Stimulated activated CD8-positive, alpha-beta memory T cell treated with anti-CD3 and anti-CD28 coated beads, Interleukin-4, amount 100 ng/mL, for 4 hours (primary cell): ENCODE measurements at places on chromosomes 13 and 19.

- no peak for DNase-seq
These were observed 51.3 kb downstream of the TBC1D4 start for GRCh38 chr13:75430436-75431209.

GRCh38 chr19:36245210-36246005 lies 30.5 kb downstream of the ZNF146 start:
- no peak for DNase-seq

DNA sequence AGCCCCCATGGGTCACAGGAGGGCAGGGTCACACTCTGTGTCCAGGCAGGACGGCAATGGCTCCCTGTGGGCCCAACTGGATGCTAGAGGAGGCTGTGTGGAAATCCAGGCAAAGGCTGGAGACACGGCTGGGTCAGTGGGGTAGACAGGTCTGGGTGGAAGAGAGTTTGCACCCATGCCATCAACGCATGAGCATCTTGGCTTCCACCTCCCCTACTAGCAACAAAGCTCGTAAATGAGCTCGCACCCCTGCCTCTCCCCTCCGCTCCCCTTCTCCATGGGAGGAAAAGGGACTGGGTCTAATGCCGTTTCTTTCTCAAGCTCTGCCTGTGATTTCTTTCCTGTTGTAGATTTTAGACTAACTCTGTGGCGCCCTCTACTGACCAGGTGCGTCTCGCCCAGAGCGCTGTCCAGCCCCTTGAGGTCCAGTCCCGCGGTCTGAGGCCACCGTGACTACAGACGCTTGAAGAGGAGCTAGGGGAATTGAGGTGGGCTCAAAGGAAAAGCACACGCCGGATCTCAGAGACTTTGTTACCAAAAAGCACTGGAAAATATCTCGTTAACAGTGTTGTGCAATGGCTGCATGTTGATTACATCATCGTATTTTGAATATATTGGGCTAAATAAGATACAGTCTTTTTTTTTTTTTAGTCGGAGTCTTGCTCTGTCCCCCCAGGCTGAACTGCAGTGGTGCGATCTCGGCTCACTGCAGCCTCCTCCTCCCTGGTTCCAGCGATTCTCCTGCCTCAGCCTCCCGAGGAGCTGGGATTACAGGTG lies 50.7 kb upstream of the USP29 start:
- DNase-seq, result no peak

DNA sequence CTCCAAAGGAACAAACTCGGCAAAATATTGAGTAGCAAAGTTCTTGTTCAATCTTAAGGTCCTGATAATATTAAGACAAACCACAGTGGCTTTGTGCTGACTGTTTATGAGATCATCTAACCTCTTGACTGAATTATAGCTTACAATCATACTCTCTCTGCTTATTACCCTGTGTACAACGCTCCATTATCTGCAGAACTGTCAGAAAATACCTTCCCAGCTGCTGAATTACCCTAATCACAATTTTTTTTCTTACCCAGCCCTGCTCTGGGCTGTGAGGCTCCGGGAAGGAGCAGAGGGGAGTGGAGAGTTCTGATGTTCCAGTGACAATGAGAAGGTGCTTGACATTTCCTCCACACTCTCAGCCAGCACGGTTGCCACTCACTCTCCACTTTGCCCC lies 64.8 kb downstream of the DCT start:
- DNase-seq, result no peak

GRCh38 chr13:50529154-50529882 lies 314.2 kb downstream of the DLEU7 start:
- DNase-seq, result no peak

- DNase-seq, result no peak
These were observed 632 bp upstream of the MTIF3 start for GRCh38 chr13:27450921-27451471.

DNA sequence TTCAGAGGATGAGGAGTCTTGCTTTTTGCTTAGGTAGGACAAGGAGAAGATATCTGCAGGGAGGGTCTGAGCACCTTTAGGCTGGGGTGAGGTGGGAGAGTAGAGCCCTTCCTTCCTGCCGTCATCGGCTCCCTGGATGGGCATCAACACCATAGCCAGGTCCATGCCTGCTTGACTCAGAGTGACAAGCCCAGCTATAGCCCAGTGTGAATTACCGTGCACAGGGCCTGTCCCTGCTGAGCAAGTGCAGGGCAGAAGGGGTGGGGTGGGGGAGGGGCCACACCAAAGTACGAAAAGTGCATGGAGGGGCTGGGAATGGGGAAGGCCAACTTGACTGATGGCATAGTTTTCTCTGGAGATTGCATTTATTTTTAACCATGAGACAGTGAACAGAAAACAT lies 30.3 kb upstream of the RNF113B start:
- DNase-seq, result no peak

DNA sequence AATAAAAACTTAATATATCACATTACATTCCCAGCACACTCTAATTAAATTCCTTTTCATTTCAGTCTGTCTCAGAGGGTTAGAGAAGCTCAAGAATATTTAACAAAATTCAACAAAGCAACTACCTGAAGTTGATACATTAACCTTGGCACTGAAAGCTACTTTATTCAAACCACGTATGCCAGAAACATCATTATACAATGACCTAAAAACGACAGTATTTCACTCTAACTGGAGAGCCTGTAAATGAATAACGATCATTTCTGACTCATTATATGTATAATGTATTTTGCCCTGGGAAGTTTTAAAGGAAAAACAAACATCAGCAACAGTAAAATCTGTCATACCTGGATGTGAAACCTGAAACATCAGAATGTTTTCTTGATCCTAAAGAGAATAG lies 270.1 kb downstream of the SLITRK5 start:
- DNase-seq, result no peak

DNA sequence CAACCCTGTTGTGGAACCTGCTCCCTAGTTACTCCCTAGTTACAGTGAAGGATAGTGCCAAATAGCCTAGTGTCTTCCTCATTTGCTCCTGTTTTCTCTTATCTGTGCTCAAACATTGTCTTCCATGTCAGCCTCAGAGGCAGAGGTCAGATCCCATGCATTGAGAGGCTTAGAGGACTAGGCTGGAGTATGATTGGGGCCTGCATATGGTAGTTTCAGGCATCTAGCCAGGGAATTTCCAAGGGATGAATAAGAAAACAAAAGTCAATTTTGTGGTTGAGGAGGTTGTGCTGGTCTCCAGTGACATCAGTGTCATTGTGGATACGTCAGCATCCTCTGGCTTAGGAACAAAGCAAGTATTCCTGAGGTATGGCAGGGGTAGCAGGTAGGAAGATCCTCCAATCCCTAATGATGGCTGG lies 9.4 kb downstream of the ZNF546 start:
- DNase-seq, result no peak

DNA sequence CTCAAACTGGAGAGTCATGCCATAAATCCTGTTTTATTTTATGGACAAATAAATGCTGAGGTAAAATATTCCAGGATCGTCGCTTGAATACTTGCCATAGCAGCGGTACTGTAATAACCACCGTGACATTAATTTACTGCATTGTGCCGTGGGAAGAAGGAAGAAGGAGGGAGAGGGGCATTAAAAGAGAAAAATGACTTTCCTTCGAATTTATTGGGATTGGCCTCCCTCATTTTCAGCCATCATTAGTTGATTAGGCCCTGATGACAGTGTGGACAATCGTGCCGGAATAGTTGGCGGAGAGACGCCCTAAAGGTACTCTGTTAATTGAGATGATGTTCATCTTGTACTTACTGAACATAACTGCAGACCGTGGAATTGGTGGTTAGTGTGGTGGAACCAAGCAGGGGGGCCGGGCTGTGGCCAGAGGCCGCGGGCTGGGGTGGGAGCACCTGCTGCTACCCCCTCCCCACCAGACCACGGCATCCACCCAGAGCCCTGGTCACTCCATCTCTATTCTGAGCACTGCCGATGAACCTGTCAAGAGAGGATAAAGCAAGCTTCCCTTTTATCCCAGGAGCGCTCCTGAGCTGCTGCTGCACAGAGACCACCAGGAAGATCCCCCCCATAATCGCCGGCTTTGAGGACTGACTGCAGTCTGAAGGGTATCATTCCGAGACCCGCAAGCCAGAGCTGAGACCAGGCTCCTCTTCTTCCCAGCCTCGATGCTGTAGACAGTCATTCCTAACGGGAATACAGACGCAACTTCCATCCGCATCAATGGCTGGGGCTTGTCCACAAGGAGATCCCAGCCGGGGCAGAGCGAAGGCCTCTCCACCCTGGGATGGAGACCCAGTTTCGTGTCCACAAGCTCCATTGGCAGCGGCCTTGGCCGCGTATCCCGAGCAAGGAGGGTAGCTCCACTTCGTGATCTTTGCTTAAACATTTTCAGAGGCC lies 168.3 kb upstream of the TSHZ3 start:
- DNase-seq, result no peak

DNA sequence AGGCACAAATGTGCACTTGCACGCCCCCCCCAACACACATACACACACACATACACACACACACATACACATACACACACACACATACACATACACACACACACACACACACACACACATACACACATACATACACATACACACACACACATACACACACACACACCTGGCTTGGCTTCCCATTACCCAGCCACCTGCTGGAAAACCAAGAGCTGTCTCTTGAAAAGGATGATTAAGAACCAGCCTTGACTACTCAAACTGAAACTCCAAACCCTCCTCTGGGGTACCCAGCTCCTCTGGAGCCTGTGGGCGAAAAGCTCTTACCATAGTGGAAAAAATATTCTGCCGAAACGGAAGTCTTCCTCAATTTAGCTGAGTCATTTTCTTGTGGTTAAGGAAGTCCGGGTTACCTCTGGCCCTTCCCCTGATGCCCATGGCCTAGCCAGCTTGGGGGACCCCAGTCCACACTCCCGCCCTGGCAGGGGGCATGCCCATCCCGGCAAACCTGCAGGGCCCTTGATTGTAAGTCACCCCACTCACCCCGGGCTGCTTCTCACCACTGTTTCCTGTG lies 21.9 kb downstream of the CEBPA start:
- DNase-seq, result no peak

DNA sequence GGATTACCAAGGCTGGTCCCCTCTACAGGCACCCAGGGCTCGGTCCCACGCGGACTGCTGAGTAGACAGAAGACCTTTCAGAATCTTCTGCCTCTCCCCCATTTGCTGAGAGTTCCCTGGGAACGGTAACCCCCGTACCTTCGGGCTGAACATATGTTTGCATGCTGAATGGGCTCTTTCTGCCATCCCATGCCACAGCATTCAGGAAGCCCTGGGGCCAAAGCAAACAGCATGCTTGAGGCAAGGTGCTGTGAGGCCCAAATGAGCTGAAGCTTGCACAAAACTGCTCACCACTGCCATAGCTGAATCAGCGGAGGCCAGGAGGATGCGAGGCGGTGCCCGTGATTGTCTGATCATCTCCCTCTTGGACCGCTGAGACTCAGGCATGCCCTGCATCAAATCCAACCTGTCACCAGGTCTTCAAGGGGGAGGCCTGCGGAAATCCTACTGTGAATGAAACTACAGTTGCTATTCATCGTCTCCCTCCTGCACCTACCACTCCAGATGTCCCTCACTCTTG lies 16.3 kb upstream of the C19orf12 start:
- no peak for DNase-seq

- no peak for DNase-seq
These were observed 68.1 kb downstream of the GNG7 start for GRCh38 chr19:2634228-2634951.

- no peak for DNase-seq
These were observed 3.9 kb downstream of the PLK5 start for GRCh38 chr19:1527650-1528309.

DNA sequence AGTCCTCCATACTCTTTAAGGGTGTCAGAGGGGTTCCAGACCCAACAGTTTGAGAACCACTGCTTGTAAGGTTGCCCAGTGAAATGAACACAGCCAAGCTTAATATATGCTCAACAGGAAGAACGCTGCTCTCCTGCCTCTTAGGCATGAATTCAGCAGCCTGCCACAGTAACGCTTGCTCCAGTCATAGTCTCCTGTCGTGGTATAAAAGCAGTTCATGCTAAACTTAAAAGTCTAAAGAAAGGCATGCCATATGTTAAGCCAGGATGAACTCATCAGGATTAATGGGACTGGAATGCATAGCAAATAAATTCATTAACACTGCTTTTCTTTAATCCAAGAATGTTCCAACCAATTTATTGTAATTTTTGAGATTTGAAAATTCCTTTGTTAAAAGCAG lies 38.7 kb downstream of the SLC7A1 start:
- no peak for DNase-seq

- no peak for DNase-seq
These were observed 72.1 kb downstream of the SLC7A1 start for GRCh38 chr13:29523199-29523961.

DNA sequence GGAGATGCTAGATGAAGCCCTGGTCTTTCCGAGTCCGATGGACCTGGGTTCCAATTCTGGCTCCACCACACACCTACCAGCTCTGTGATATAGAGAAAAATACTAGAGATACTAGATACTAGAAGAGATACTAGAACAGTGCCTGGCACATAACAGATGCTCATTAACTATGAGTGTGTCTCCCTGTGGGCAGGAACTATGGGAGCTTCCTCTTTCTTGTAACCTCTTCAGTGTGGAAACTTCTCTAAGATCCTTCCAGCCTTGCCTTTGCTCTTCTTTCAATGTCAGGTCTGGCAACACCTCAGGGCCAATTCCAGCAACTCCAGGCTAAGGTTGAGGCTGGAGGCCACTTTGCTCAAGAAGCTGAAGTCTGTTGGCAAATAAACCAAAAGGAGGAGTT lies 143.9 kb downstream of the KATNAL1 start:
- DNase-seq, result no peak

GRCh38 chr19:49851456-49852259 lies 699 bp downstream of the PTOV1 start:
- no peak for DNase-seq

GRCh38 chr13:24032674-24033073 lies 127.8 kb upstream of the SPATA13 start:
- no peak for DNase-seq

DNA sequence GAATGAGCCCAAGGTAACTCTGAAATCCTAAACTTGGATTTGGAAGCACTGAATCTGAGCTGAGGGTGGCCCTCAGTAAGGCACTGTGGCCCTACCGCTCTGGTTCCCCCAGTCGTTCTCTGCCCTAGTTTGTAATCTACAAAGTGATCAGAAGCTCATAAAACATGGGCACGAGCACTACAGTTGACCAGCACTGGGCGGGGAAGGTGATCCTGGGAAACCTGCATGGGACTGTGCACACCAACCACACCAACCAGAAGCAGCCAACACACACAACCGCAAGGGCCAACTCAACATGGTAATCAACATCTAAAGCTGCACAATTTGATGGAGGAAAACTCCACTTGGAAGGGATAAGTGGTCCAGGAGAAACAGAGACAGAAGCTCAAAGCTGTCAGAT lies 22.9 kb downstream of the SLC7A1 start:
- no peak for DNase-seq

- DNase-seq, result no peak
These were observed 15.7 kb downstream of the CIC start for GRCh38 chr19:42284591-42285341.

- DNase-seq, result no peak
These were observed 163.5 kb downstream of the KATNAL1 start for GRCh38 chr13:30143666-30144400.
